ENCODE measurements at places on chromosomes 4 and X. TPM values are rescaled to one million over a fixed set of nuclear protein-coding genes. Genes with fewer than 3 reads are reported as not detected.

REPS2 gene
- 9.8 TPM for polyA plus RNA-seq

NPY1R gene
- polyA plus RNA-seq = 13.1 TPM

MAGEB17 gene
- not detected for polyA plus RNA-seq

UPF3B gene
- 22.2 TPM for polyA plus RNA-seq

EDA gene
- polyA plus RNA-seq = 0.56 TPM

ANKRD50 gene
- polyA plus RNA-seq = 8.9 TPM

PRSS12 gene
- 0.07 TPM for polyA plus RNA-seq

LRPAP1 gene
- 296 TPM for polyA plus RNA-seq

CXCR3 gene
- not detected for polyA plus RNA-seq

RPL10 gene
- polyA plus RNA-seq = 1,000 TPM

NHS gene
- polyA plus RNA-seq = 0.06 TPM

HTRA3 gene
- 6.9 TPM for polyA plus RNA-seq

YIPF7 gene
- polyA plus RNA-seq = not detected

MMGT1 gene
- polyA plus RNA-seq = 10.5 TPM

NAP1L3 gene
- 89.5 TPM for polyA plus RNA-seq

DCAF8L2 gene
- polyA plus RNA-seq = not detected

Data from cardiac muscle cell (in vitro differentiated cells and primary cell).